Left ventricle myocardium inferior (tissue), 1 donor: ENCODE measurements at places on chromosomes 5 and 9. TPM values are rescaled to one million over a fixed set of nuclear protein-coding genes. Genes with fewer than 3 reads are reported as not detected.

SLC36A2 gene
- 0.16 TPM for total RNA-seq

FRMPD1 gene
- 1.1 TPM for total RNA-seq

PPP1R26 gene
- 20.9 TPM for total RNA-seq

PCDHB15 gene
- 2.8 TPM for total RNA-seq

C7 gene
- total RNA-seq: 175 TPM

ADAMTS16 gene
- total RNA-seq: not detected

ST8SIA4 gene
- 3.2 TPM for total RNA-seq

- no peaks in the 10 kb centered on the region for H3K36me3 ChIP-seq
- no peak for DNase-seq
- no peaks in the 10 kb centered on the region for H3K4me1 ChIP-seq
- no peak overlapping the region for H3K4me3 ChIP-seq
These were observed 82.7 kb upstream of the CLINT1 start for GRCh38 chr5:157941616-157942015.

DNA sequence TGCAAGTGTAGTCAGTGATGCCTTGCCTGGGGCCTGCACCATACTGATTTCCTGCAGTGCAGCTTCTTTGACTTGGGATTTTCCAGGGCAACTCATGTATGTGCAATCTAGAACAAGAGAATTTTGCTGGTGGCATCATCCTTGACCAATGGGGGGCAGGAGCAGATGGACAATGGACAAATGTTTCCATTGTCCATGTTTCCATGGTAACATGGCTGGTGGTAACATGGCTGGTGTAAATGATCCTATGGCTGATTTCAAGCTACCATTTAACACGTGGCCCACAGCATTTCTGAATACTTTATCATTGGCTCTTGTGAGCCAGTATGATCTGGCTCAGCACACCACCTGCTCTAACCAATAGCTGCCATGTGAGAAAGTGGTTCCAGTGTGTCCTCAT is 130.1 kb upstream of the OSMR start:
- H3K4me1 ChIP-seq: peaks cover 21% of the 10 kb centered on the region
- H3K27ac ChIP-seq: peak overlapping the region; percentile 8
- no peaks in the 10 kb centered on the region for H3K36me3 ChIP-seq
- no peak overlapping the region for H3K4me3 ChIP-seq
- no peak for DNase-seq
- H3K27me3 ChIP-seq: no peaks in the 10 kb centered on the region

GRCh38 chr5:38643616-38644015 is 87.2 kb upstream of the LIFR start:
- H3K4me1 ChIP-seq: peaks cover 5% of the 10 kb centered on the region
- H3K27me3 ChIP-seq: no peaks in the 10 kb centered on the region
- no peak for DNase-seq
- H3K27ac ChIP-seq: no peak overlapping the region
- H3K36me3 ChIP-seq: no peaks in the 10 kb centered on the region
- no peak overlapping the region for H3K4me3 ChIP-seq

- no peak overlapping the region for H3K27ac ChIP-seq
- H3K4me3 ChIP-seq: no peak overlapping the region
- peaks cover 5% of the 10 kb centered on the region for H3K4me1 ChIP-seq
- H3K36me3 ChIP-seq: no peaks in the 10 kb centered on the region
These were observed 71.0 kb downstream of the LRRC70 start for GRCh38 chr5:62649476-62650113.

DNA sequence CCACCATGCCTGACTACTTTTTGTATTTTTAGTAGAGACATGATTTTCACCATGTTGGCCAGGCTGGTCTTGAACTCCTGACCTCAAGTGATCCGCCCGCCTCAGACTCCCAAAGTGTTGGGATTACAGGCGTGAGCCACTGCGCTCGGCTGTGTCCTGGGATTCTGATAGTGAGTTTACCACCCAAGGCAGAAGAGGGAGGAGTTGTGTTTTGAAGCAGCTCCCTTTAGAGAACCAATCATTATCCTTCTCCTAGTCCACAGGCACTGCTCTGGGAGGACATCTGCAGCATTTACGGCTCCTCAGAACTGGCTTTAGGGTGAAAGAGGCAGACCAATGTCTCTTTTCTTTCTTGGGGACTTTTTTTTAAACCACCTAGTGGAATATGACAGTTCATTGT is 5.7 kb downstream of the C9orf152 start:
- no peak overlapping the region for H3K4me3 ChIP-seq
- no peaks in the 10 kb centered on the region for H3K36me3 ChIP-seq
- no peak overlapping the region for H3K27ac ChIP-seq
- DNase-seq: no peak

DNA sequence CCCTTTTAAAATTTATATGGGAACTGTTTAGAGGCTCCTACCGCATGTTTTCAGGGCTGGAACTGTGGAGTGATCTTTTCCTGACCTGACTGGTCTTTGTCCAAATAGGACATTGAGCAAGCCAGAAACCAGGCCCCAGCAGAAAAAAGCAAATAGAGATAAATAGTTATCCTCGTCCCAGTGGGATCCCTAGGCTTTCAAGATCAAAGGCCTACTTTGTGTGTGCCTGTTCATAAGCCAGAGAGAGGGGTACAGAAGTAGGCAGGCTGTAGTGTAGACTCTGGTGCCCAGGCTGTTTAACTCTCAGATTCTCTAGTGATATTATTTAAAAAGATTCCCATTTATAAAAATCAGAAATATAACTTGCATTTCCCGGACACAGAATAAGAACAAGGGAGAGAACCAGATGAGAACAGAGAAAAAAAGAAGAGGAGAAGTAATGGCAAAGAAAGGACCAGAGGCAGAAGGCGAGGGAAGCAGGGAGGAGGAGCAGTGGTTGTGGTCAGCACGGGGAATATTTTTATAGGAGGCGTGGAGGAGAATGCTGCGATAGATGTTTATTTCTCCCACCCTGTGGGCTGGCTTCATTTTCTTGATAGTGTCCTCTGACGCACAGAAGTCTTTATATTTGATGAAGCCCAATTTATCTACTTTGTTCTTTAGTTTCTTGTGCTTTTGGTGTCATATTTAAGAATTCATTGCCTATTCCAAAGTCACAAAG is 101.2 kb downstream of the AOPEP start:
- H3K27me3 ChIP-seq: no peaks in the 10 kb centered on the region
- H3K36me3 ChIP-seq: no peaks in the 10 kb centered on the region
- no peak for DNase-seq
- no peak overlapping the region for H3K4me3 ChIP-seq
- H3K27ac ChIP-seq: peak overlapping the region; percentile 63

DNA sequence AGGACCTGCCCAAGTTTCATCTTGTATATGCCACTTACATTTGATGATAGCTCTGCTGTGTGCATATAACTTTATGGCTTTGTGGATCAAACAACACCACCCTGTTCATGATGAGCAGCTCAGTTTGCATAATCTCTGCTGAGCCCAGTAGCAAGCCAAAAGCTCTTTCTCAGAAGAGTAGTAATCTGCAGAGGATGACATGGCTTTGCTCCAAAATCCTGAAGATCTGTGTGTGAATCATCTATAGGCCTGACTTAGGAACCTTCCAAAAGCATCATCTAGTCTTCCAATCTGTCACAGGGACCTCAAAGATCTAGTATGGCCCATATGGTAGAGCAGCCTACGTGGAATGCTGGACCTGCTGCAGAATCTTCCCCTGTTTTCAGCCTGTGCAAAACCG is 394.6 kb downstream of the PSAT1 start:
- no peak overlapping the region for H3K27ac ChIP-seq
- no peaks in the 10 kb centered on the region for H3K27me3 ChIP-seq
- no peaks in the 10 kb centered on the region for H3K4me1 ChIP-seq

- DNase-seq: no peak
- no peaks in the 10 kb centered on the region for H3K4me1 ChIP-seq
- H3K27ac ChIP-seq: no peak overlapping the region
These were observed 195.7 kb downstream of the ZNF608 start for GRCh38 chr5:124550731-124551130.

GRCh38 chr5:159552751-159553150 is 222.5 kb upstream of the IL12B start:
- H3K27me3 ChIP-seq: no peaks in the 10 kb centered on the region
- no peak for DNase-seq
- H3K4me3 ChIP-seq: no peak overlapping the region
- H3K36me3 ChIP-seq: no peaks in the 10 kb centered on the region

DNA sequence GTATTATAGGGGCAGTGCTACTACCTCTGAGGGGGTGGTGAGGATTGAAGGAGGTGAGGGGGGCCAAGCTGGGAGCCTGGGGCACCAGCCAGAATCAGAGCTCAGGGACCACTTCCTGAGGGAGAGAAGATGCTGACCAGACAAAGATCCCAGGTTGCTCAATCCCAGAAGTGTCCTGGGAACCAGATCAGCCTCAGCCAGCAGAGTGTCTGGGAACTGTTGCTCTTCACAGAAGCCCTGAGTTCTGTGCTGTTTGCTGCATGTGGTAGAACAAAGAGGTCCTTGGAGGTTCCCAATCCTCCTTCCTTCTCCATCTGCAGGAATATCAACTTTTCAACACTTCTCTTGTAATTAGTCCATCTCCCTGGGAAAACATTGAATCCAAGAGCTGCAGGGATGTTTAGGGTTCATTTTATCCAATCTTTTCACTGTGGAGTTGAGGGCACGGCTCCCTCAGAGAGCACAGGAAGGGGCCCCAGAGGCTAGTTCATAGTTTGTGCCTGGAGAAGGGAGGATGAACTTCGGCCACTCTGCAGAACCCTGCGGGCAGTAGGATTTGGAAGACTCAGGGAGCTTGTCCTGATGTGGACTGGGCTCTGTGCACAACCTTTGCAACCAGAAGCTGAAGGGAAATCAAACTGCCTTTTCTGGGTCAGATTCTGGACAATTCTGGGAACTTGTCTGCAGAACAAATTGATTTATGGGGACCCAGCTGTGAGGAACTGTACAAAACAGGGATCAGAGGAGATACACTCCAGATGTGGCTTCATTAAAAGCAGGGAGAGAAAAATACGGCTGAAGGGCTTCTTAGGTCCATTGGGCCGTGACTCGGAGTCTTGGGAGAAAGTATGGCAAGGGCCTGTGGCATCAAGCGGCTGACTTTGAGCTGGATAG is 57.1 kb downstream of the GALNT12 start:
- DNase-seq: peak; percentile 64
- no peaks in the 10 kb centered on the region for H3K36me3 ChIP-seq
- H3K27ac ChIP-seq: peak overlapping the region; percentile 94

DNA sequence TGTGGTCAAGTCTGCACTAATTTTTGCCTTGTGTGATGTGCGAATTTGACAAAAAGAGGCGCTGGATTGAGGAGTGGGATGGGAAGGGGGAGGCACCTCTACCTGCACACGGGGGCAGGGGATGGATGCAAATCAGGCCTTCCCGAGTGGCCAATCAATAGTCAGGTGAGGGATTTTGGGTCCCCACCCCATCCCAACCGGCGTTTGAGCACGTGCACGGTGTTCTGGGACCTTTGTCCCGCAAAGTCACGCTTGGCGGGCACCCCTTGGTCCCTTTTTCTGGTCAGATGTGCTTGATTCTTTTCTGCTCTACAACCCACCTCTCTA is 685 bp upstream of the ADAMTS19 start:
- peak overlapping the region; percentile 46 for H3K27ac ChIP-seq
- no peaks in the 10 kb centered on the region for H3K36me3 ChIP-seq
- no peak for DNase-seq
- peak overlapping the region; percentile 72 for H3K4me3 ChIP-seq
- H3K4me1 ChIP-seq: peaks cover 24% of the 10 kb centered on the region

DNA sequence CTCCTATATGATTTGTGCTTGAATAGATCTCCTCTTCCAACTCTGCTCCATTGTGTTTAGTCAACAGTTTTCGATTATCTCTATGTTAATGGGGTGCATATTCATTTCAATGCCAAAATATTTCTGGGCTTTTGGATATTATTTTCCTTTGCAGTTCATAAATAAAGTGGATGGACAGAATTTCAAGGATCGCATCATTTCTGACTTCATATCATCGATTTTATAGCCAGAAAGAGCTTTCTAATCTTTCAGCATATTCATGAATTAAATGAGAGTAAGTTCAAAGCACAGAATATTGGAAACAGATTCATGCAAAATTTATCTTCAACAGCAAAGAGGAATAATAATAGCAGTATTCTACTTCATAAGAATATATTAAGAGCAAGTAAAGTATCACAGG is 60.0 kb upstream of the MINAR2 start:
- no peaks in the 10 kb centered on the region for H3K4me1 ChIP-seq
- no peaks in the 10 kb centered on the region for H3K27me3 ChIP-seq
- H3K4me3 ChIP-seq: no peak overlapping the region
- DNase-seq: no peak

GRCh38 chr9:91374939-91375338 is 13.2 kb upstream of the AUH start:
- no peak for DNase-seq
- H3K27me3 ChIP-seq: no peaks in the 10 kb centered on the region
- peaks cover 7% of the 10 kb centered on the region for H3K4me1 ChIP-seq
- H3K27ac ChIP-seq: no peak overlapping the region
- H3K4me3 ChIP-seq: no peak overlapping the region

- H3K36me3 ChIP-seq: peaks cover 4% of the 10 kb centered on the region
- no peak for DNase-seq
- H3K4me1 ChIP-seq: peaks cover 4% of the 10 kb centered on the region
- no peak overlapping the region for H3K27ac ChIP-seq
- H3K4me3 ChIP-seq: no peak overlapping the region
These were observed 53.7 kb downstream of the FGD3 start for GRCh38 chr9:93001031-93001430.

DNA sequence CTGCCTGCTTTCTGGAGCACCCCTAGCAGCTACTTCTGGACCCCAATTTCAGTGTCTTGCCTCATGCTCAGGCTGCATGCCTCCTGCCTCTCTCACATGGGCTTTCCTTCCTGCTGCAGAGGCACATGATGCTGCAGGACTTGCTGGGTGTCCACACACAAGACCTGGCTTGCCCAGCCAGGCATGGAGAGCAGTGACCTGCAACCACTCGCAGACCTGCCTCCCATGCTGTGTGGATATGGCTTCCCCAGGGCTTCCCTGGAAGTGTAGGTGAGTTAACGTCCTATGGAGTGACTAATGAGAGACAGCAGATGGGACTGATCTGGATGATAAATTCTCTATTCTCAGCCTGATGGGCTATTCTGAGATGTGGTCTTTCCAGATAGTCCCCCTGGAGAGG is 53.2 kb upstream of the SMIM32 start:
- no peaks in the 10 kb centered on the region for H3K4me1 ChIP-seq
- H3K27ac ChIP-seq: no peak overlapping the region
- H3K36me3 ChIP-seq: no peaks in the 10 kb centered on the region
- peaks cover 74% of the 10 kb centered on the region for H3K27me3 ChIP-seq

DNA sequence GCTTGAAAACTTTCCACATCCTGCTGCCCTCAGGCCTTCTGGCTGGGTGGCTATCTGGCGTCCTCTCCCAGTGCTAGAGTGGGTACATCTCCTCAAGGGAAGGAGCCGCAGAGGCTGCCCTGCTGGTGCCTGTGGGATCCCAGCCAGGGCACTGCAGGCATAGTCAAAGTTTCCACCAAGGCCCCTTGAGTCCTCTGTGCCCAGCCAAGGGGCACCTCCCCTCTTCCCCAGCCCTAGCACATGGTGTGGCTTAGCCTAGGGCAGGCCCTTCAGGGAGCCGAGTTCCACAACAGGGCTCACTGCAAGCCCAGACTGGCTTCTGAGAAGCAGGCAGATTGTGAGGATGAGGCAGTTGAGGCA is 103.2 kb downstream of the RGS3 start:
- DNase-seq: no peak
- H3K4me1 ChIP-seq: peaks cover 94% of the 10 kb centered on the region
- H3K27ac ChIP-seq: peak overlapping the region; percentile 94
